CD4-positive, alpha-beta T cell treated with Interleukin-21 for 1 hour (primary cell): ENCODE measurements at places on chromosomes 16 and 17.

- no peak for DNase-seq
Observed at GRCh38 chr16:633336-634050, 2.6 kb downstream of the METTL26 start.

DNA sequence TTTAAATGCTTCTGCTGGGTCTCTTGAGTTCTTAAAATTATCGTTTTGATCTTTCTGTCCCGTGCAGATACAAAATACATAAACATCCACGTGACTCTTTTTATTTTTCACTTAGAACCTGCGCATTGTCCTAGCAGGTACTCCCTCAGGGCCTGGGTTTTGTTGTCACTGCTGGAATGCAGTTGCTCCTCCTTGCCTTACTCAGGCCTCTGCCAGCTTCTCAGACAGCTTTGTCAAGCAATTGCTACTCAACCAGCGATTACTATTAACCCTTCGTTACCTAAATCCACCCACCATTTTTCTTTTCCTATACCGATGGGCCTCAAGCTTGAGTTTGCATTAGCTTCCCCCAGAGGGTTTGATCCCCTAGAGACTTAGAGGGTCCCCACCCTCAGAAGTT, 405.9 kb upstream of the RBFOX1 start:
- DNase-seq: no peak

GRCh38 chr16:54050459-54051210, 236.0 kb downstream of the IRX3 start:
- no peak for DNase-seq

- DNase-seq: no peak
Observed at GRCh38 chr17:33287096-33287725, 5.9 kb downstream of the ASIC2 start.

DNA sequence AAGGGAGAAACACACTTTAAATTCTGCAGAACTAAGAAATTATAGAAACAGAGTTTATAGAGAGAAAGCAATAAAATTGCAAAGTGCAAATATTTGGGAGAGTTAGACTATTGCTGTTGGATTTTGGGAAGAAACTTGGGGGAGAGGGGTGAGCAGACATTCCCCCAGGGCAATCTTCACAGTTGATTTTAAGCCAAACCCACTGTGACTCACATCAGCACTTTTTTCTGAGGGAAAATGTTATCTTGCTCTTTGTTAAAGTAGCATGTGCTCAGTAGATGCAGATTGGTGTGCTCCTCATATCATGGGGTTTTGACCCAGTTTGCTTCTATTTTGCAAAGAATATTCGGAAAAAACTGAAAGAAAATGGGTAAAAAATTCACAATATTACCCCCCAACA, 367.6 kb downstream of the CDH11 start:
- no peak for DNase-seq
